Mesangial cell (primary cell): ENCODE measurements at places on chromosomes 5 and 9. TPM values are rescaled to one million over a fixed set of nuclear protein-coding genes. Genes with fewer than 3 reads are reported as not detected.

MTREX gene
- total RNA-seq, result 21.8 and 30.6 TPM in 2 replicates

HEMGN gene
- not detected in 2 replicates for total RNA-seq

CCNO gene
- 0.65 and 1.3 TPM in 2 replicates for total RNA-seq

ALDH7A1 gene
- 28.2 and 33.8 TPM in 2 replicates for total RNA-seq

SPATA31C1 gene
- total RNA-seq, result 0.13 and 0.16 TPM in 2 replicates

ROPN1L gene
- total RNA-seq, result 0.25 and 0.49 TPM in 2 replicates

ST8SIA4 gene
- total RNA-seq, result 0.49 and 3.8 TPM in 2 replicates

NRG2 gene
- total RNA-seq, result under 0.01 and 0.38 TPM in 2 replicates

NKD2 gene
- 0.13 TPM in 1 of 2 replicates, not detected in the other for total RNA-seq

ARHGAP26 gene
- total RNA-seq, result 2.4 and 3.4 TPM in 2 replicates

TMC1 gene
- total RNA-seq, result not detected in 2 replicates

RNF180 gene
- 2.3 and 5.3 TPM in 2 replicates for total RNA-seq

MFAP3 gene
- total RNA-seq, result 32.4 and 44.9 TPM in 2 replicates

OR1Q1 gene
- total RNA-seq, result not detected in 2 replicates

LRRC70 gene
- total RNA-seq, result 0.16 and 0.38 TPM in 2 replicates

CLIC3 gene
- 16.5 and 47.4 TPM in 2 replicates for total RNA-seq

VLDLR gene
- total RNA-seq, result 12.2 and 28.8 TPM in 2 replicates

PCDHGA2 gene
- 1.1 and 4.1 TPM in 2 replicates for total RNA-seq
